ENCODE measurements at places on chromosomes 13 and 19.

DNA sequence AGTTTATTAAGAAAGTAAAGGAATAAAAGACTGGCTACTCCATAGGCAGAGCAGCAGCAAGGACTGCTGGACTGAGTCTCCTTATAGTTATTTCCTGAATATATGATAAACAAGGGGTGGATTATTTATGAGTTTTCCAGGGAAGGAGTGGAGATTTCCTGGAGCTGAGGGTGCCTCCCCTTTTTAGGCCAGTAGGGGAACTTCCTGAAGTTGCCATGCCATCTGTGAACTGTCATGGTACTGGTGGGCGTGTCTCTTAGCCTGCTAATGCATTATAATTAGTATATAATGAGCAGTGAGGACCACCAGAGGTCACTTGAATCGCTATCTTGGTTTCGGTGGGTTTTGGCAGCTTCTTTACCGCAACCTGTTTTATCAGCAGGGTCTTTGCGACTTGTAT lies 13.5 kb downstream of the ZSCAN5A start:
- no peak for DNase-seq

- no peak for DNase-seq
These were observed 13.1 kb downstream of the CCDC97 start for GRCh38 chr19:41323023-41323422.

DNA sequence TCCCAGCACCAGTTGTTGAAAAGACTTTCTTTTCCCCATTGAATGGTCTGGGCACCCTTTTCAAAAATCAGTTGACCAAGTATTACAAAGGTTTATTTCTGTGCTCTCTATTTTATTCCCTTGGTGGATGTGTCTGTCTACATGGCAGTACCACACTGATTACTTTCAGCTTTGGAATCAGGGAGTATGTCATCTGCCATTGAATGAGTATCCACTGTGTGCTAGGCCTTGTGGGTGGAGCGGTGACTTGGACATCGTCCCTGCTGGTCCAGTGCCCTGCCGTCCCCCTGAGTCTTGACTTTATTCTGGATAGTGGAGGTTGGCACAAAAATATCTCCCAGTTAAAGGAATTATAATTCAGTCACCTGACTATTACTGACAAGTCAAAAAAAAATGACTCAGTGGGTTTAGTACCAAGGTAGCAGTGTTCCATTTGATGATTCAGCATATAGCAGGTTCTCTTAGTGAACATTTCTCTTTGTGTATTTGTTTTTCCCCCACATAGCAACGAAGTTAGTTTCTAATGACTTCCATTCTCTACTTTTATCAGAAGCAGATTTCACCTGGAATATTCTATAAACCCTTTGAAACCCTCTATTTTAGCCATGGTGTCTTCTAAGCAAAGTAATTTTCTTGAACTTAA lies 3.9 kb downstream of the UPF3A start:
- DNase-seq: peak; percentile 40

- DNase-seq: no peak
These were observed 6.8 kb downstream of the FREM2 start for GRCh38 chr13:38693641-38694040.

- DNase-seq: no peak
These were observed 79.3 kb upstream of the GPR183 start for GRCh38 chr13:99386495-99386894.

All from pons (tissue), 1 donor.